Muscle of arm (tissue), 14 donors: ENCODE measurements at places on chromosomes 13 and 19.

DNA sequence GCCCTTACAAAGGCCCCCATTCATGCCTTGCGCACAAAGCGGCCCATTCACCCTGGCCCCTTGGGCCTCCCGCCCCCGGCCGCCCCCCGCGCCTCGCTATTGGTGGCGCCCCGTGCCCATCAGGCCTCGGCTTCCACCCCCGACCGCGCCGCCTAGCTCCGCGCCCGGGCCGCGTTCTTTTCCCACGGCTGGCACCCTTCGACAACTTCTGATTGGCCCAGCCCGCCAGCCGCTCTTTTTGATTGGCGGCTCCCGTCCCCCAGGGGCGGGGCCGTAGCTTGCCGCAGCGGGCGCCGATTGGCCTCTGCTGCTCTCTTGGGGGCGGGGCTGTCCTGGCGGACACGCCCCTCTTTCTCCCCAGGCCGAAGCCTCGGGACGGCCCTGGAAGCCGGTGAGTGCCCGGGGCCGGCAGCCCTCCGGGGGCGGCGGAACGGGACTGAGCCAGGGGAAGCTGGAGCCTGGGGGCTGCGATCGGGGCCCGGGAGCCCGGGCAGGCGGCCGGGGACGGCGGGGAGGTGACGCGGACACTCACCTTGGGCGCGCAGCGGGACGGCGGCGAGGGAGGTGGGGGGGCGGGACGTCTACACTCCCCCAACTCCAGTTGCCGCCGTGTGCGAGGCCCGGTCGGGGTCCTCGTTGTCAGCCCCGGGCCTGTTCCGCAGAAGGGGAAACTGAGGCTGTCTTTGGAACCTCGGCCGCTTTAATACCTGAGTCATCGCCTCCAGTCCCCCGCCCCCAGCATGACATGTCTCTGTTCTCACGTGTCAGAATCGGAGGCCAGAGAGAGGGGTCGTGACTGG lies at the start of gene MYH14:
Gene MYH14 (plus strand): TSS at position 342 of the 800 bp plus-strand sequence. CDS start 6,744 bp downstream, outside the sequence.
- peak; percentile 52 for DNase-seq

DNA sequence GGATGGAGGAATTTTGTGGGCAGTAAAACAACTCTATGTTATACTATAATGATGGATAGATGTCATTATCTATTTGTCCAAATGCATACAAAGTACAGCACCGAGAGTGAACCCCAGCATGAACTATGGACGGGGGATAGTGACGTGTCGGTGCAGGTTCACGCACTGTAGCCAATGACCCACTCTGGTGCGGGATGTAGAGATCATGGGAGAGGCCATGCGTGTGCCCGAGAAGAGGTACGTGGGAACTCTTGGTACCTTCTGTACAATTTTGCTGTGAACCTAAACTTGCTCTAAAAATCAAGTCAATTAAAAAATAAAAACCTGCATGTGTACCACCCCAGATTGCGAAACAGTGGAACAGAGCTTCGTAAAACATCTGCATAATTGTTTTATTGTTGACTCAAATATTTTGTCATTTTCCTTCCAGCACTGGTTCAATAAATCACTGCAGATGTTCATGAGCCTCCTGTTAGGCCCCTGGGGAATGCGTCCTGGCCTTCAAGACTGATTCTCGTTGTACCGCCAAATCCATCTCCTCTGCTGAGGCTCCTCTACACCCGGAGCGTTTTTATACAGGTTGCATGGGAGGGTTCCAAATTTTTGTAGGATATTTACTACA lies 30.9 kb downstream of the COL4A1 start:
- peak; percentile 82 for DNase-seq

GRCh38 chr13:40208517-40208916 lies 457.9 kb downstream of the FOXO1 start:
- no peak for DNase-seq

- DNase-seq, result no peak
Observed at GRCh38 chr19:3932931-3933810, at the start of gene NMRK2. TSS of gene NMRK2 (plus strand) at chr19:3933069. CDS start at chr19:3933672, 603 bp downstream.

DNA sequence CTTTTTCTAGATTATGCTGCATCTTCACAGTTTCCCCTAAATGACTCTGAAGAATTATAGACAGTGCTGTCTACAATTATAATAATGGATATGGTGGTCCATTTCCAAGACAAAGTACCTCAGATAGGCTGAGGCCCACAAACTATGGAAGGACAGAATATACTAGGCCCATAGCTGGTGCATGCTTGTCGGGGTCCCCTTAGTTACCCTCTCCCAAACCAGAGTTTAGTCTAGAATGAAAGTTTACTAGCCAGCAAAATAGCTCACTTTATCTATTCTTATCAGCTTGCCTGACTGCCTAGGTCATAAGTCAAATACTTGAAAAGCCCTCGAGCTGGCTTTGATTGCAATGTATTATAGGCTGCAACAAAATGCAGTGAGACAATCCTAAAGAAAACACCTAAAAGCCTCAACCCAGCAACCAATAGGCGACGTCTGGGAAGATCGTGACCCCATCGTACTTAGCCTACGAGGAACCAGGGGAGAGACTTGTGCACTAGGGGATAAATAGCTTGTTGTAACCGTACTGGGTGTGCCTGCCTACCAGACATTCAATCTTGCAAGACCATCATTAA lies 785 bp upstream of the IGFL2 start:
- no peak for DNase-seq
